Stimulated activated CD8-positive, alpha-beta memory T cell treated with anti-CD3 and anti-CD28 coated beads, Interleukin-15, amount 100 ng/mL, for 1 hour (primary cell): ENCODE measurements at places on chromosomes 4 and X.

GRCh38 chr4:165115301-165115700 is 2.6 kb upstream of the TMEM192 start:
- no peak for DNase-seq

DNA sequence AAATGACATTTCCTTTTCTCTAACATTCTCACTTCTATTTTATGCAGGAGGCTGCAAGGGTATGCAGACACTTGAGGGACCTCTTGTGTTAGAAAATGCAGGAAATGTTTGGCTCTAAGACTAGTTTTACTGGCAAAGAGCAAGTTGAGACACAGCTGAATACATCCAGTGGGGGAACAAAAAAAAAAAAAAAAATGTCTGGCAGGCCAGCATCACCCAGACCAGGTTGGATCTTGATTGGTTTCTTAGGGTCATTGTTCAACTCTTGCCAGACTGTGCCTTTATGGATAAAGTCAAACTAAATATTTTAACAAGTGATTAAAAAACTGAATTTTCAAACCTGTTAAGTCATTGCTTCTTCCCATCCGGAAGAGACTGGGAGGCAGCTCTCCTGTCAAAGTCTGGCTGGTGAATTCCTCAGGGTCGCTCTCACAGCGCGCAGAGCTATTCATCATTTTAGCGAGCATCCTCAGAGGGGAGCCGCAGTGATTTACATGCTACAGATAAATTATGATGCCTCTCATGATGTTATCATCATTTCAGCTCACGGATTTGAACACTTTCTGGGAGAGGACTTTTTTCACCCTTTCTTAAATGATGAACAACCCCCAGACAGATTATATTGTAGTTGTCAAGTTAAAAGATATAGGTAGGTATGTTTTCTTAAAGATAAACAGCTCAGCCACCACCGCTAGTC is 23.6 kb upstream of the PACRGL start:
- no peak for DNase-seq

DNA sequence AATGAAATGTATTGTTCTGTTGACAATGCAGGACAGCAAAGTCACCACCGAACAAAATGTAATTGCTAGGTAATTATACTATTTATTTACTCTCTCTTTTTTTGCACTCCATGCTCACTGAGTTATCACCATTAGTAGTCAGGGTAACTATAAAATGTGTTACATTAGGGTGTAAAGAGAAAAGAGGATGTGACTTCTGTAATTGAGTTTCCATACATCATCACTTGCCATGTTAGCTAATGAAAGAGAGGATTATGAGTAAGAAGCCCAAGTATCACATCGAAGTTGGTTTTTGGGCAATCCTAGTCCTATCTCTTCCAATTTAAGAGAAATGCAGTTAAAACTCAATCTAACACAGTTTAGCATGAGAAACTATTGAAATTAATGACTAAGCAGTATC is 7.6 kb downstream of the ZXDA start:
- DNase-seq: no peak

DNA sequence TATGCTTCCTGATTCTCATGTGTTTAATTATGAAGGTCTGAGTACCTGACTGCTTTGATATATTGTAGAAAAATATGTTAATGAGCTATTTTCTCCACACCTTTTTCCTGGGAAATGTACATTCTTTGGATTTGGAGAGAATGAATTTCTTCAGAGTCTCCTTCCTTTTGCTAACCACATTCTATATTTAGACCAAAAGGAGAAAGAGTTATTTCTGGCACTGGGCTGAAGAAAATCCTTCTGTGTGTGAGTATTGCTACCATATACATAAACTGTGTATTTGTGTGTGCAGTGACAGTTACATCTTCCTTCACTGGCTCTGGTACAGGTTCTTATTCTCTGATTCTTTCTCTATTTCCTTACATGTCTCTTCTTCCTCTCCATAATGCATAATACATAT is 44.5 kb upstream of the PGRMC2 start:
- no peak for DNase-seq

DNA sequence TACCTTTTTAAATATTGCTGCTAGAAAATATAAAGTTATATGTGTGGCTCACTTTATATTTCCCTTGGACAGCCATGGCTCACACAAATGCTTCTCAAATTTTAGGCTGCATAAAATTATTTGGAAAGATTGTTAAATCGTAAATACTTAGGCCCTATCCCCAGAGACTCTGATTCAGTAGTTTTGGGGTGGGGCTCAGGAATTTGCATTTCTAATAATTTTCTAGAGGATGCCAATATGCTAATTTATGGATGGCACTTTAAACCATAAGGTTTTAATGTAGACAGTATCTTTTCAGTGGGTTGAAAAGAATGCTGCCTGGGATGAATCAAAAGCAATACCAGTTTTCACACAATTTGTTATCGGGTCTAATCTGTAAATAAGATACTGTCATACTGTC is 49.7 kb downstream of the RAP1GDS1 start:
- DNase-seq: no peak
